CD8-positive, alpha-beta T cell (primary cell): ENCODE measurements at places on chromosomes 7 and 10.

DNA sequence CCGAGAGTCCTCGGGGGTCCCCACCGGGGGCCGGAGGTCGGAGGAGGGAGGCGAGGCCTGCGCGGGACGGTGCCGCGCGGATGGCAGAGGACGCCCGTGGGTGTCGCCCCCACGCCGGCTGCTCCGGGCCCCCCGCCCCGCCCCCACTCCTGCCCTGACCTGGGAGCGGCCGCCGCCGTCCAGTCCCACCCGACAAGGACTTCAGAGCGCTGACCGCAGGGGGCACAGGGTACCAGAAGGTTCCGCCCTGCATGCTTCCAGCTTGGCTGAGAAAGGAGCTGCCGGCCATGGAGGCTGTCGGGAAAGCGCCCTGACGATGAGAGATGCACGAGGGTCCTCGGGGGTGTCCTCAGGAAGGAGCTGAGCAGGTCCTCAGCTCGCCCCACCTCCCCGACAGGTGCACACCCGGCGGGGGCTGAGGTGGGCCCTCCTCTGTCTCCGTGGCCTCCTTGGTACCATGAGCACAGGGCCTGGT is 57.0 kb upstream of the DNAJB6 start:
- DNase-seq = no peak

DNA sequence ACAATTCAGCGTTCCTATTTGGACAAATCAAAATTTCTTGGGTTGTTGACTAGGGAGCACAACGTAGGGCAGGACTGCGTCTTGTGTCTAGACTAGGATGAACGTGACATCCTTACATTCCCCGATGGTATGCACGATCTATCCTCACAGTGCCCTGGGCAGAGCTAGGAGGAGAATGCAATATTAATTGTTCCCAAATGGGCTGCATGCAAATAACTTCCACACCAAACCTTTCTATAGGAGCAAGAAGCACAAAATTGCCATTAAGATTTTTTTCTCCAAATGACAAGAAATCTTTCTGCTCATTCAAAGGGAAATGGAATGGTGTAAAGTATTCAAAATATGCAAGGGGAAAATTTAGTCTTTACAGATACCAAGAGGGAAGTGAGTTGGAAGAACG is 21.4 kb upstream of the AQP1 start:
- DNase-seq = no peak

DNA sequence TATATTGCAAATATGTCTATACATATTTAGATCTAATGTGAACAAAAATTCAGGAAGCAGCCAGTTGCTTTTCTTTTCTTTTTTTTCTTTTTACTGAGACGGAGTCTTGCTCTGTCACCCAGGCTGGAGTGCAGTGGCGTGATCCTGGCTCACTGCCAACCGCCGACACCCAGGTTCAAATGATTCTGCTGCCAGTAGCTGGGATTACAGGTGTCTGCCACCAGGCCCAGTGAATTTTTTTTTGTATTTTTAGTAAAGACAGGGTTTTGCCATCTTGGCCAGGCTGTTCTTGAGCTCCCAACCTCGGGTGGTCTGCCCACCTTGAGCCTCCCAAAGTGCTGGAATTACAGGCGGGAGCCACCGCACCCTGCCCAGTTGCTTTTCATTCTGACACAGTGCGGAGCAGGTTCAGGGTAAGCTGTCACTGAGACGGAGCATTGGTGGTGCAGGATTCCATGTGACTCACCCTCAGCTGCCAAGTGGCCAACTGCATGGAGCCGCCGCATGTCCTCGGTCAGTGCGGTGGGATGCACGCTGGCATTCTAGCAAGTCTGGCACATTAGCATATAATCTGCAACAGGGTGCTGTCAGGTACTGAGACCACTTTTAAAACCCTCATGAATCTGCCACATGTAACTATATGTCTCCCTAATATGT is 362.7 kb downstream of the DNAJB6 start:
- no peak for DNase-seq

DNA sequence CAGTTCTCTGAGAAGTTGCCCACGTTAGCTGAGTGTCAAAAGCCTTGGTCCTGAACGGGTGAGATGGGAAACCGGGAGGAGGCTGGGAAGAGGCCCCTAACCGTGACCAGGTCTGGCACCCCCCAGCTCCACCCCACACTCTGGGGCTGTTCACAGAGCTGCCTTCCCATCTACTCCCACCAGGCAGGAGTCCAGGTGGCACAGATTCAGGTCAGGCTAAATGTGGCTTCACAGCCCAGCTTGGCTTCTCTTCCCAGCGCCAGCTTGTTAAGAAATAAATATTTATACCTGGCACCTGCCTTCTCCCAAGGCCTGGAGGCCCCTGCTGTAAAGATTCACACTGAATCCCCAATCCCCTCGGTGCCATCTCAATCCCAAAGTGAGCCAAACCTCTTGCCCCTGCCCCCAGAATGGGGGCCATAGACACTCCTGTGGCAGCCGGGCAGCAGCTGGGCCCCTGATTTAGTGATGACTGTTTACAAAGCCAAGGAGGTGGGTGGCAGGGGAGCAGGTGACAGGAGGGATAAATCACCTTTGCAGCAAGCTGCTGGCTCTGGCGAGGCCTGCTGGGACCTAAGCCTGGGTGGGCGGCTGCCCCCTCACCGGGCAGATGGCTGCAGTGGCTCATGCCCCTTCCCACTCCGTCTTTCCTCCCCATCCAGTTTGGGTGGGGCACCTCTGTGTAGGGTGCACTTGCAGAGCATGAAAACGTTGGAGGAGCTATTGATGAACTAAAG is 72.5 kb downstream of the GOLGA7B start:
- no peak for DNase-seq

- DNase-seq = no peak
Observed at GRCh38 chr7:98493030-98493778, 92.3 kb upstream of the BAIAP2L1 start.

GRCh38 chr7:17044861-17045260 is 163.1 kb upstream of the AGR3 start:
- DNase-seq = no peak

GRCh38 chr7:10815546-10815945 is 158.1 kb upstream of the PHF14 start:
- DNase-seq = no peak

GRCh38 chr7:2471396-2471795 is 4.8 kb downstream of the GRIFIN start:
- no peak for DNase-seq

DNA sequence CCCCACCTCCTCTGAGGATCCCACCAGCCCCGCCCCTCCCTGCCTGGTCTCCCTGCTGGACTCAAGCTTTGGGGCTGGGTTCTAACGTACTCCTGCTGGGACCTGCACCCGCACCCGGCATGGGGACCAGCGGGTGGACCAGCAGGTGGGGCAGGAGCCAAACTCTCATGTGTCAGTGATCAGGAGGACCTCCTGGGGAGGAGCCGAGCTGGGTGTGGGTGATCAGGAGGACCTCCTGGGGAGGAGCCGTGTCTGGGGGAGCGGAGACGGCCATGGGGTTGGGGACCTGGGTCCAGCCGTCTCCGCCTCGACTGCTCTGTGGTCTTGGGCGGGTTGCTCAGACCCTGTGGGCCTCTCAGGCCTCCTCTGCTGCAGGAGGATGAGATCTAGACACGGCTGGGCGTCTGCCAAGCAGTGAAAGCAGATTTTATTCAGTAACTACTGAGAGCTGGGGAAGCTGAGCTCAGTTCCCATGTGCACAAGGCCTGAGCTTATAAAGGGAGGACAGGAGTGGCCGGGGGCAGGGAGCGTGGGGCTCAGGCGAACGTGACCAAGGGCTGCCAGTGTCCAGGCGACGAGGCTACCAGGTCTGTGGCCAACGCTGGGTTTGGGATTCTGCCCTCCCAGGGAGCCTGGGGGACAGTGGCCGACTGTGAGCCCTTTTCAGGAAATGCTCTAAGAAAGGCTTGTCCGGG is 33.6 kb upstream of the UTF1 start:
- no peak for DNase-seq

GRCh38 chr10:68601501-68602265 is 41.5 kb downstream of the TET1 start:
- DNase-seq = no peak

DNA sequence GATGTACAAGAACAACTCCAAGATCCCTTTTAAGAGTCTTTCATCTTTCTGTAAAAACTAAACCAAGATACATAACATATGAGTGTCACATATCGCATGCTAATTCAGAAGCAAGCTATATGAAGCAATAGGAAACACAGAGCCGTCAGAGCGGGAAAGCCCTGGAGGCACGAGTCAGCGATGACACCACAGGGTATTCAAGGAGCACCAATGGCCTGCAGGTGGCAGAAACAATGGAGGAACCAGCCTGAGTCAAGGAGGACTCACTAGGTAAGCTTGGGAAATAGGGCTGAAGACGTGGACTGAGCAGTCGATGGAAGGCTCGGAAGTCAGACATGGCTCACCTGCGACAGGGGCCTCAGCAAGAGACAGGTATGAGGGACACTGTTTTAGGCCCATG is 214.4 kb downstream of the FAM107B start:
- DNase-seq = no peak

DNA sequence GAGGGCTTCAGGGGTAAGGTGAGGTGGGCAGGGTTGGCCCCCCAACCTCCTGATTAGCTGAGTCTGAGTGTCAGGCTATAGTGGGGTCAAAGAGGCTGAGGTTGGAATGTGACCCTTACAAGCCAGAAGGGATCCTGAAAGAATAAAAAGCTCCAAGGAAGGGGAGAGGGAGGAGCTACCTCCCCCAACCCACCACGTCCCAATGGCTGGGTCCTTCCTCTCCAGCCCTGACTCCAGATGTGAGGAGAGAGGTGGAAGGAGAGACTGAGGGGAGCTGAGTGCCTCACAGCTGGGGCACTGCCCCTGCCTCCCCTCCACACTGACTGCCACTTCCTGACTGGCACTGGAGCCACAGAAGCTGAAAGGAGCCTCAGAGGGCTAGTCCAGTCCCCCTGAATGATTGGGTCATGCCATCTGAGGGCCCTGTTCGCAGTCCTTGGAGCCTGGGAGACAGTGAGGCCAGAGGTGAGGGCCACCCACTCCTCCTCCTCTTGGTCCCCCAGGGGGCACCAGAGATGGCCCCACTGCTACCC is 20.6 kb downstream of the IMPDH1 start:
- DNase-seq = no peak

GRCh38 chr10:86255405-86256251 is 111.0 kb downstream of the GRID1 start:
- DNase-seq = no peak

- no peak for DNase-seq
Observed at GRCh38 chr10:43176271-43176670, 38.0 kb downstream of the CSGALNACT2 start.

- DNase-seq = no peak
Observed at GRCh38 chr10:131928248-131929095, 27.7 kb downstream of the PPP2R2D start.

GRCh38 chr10:2948127-2948854 is 119.1 kb upstream of the PFKP start:
- DNase-seq = no peak

DNA sequence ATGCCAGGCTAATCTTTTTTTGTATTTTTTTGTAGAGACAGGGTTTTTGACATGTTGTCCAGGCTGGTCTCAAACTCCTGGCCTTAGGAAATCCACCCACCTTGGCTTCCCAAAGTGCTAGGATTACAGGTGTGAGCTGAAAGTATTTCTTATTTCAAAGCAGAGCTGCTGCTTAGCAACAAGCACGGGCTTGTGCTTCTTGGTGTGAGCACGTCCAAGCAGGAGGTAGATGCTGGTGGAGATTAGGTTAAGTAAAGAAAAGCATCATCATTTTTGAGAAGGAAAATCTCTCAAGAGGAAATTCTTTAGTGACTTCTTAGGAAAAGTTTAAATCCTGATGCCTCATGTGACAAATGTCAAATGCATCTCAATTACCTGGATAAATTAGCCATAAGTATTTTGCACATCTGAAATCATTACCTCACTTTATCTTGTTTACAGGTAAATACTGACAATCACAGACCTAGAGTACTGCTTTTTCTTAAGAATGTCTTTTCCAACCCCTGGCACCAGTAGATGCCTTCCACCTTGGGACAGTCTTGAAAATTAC is 431.8 kb upstream of the FZD8 start:
- no peak for DNase-seq

GRCh38 chr7:20558963-20559716 is 56.3 kb upstream of the ABCB5 start:
- no peak for DNase-seq

GRCh38 chr7:41872966-41873365 is 170.1 kb upstream of the INHBA start:
- no peak for DNase-seq

- no peak for DNase-seq
Observed at GRCh38 chr7:101315336-101315735, 6.3 kb downstream of the IFT22 start.

GRCh38 chr10:127418536-127419168 is 130.5 kb upstream of the NPS start:
- DNase-seq = no peak

- no peak for DNase-seq
Observed at GRCh38 chr10:104329735-104330134, 8.5 kb downstream of the ITPRIP start.

GRCh38 chr10:114079421-114079820 is 35.8 kb downstream of the ADRB1 start:
- no peak for DNase-seq

DNA sequence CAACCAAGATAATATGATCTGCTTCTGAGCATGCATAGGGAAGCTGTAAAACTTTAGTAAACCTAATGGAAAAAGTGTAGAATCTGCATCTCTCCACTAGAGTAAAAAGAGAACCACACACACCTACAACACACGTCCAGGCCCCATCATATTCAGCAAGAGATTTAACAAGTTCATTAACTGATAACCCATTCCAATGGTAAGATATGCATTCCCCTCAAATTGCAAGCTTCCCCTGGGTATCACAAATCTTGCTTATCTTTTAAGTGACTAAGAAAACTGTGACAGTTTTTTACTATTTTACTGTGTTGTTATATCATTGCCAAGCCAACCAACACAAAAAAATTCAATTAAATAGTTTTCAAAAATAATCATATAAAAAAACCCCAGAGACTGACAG is 8.0 kb downstream of the DPY19L1 start:
- no peak for DNase-seq

- no peak for DNase-seq
Observed at GRCh38 chr10:49139846-49140195, 6.0 kb upstream of the FAM170B start.

- no peak for DNase-seq
Observed at GRCh38 chr10:28627102-28627501, 50.2 kb upstream of the BAMBI start.

- DNase-seq = no peak
Observed at GRCh38 chr7:28785041-28785995, 172.8 kb downstream of the TRIL start.

GRCh38 chr7:98252425-98253054 is 508 bp upstream of the TECPR1 start:
- no peak for DNase-seq

DNA sequence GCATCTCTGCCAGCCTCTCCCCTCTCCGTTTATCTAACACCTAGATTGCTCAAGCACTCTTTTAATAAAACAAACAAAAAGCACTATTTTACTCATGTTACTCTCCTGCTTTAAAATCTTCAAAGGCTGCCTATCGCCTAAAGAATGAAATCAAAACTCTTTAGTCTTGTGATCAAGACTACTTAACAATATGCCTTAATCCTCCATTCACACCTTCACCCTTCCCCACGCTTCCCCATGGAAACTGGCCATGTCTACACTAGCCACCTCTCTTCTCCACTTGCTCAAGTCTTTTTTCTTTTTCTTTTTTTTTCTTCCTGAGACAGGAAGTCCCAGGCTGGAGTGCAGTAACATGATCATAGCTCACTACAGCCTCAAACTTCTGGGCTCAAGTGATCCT is 47.8 kb upstream of the TMEM213 start:
- DNase-seq = no peak

GRCh38 chr10:71232089-71232998 is 20.0 kb downstream of the UNC5B start:
- no peak for DNase-seq

GRCh38 chr7:140562926-140563481 is 77.6 kb downstream of the DENND2A start:
- no peak for DNase-seq
